ENCODE measurements at places on chromosomes 5 and 9.

GRCh38 chr9:133170716-133171115 is 7.0 kb upstream of the GBGT1 start:
- DNase-seq, result no peak

DNA sequence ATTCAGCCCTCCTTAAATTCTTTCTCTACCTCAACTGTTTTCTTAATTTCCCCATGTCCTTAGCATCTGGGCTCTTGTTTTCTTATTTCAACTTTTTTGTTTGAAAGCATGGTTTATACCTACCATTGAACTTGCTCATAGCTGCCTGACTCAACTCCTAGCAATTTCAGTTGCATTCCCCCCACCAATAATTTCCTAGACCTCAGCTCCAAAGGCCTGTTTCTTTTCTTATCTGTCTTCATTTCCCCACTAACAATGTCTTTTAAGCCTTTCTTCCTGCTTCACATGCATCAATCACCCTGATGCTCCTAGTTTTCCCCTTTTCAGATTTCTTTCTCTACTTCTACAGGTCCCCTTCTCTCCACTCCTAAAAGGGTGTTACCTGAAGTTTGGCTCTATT is 129.7 kb upstream of the PDE4D start:
- DNase-seq, result no peak

DNA sequence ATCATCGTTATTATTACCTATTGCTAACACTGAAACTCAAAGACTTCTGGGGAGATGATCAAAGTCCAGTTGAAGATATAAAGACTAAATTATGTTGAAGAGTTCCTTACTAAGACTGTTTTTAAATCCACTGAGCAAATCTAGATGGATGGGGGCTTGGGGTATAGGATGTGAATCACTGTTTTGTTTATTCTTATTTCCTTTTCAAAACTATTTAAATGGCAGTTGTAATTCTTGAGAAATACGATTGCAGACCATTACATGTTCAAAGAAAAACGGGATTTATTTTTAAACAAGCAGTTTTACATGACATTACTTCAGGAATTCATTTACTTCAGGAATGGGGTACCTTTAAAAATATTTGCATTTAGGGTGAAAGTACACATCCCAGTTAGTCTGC is 4.3 kb downstream of the RASGRF2 start:
- DNase-seq, result no peak

GRCh38 chr5:176886336-176887251 is 12.6 kb downstream of the HK3 start:
- DNase-seq, result no peak

DNA sequence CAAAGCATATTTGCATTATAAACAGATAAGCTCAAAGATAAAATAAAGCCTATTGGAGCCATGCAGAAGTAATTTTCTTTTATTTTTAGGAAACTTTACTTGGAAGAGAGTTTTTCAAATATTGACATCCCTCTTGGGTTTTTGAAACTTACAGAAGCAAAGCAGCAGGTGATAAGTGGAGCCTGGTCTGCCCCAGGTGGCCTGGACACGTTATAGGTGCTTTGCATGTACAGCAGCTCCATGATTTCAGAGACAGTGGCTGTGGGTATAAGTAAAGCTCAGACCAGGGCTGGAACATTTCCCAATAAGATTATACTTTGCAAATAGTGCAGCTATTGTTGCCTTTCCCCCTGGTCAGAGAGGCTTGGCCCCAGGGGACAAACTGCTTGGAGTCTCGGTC is 51.5 kb downstream of the CCDC192 start:
- DNase-seq, result no peak

GRCh38 chr5:89437450-89438435 is 554.8 kb upstream of the MEF2C start:
- DNase-seq, result no peak

DNA sequence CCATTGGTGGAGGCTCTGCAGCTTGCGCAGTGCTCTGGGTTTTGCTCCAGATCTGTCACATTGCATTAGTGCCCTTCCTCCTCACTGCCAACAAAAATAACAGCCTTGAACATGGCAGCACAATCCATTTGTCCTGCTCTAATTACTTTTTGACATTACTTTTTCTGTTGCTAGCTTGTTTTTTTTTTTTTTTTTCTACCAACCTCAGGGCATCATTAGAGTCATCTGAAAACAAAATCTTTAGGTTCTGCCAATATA is 117.5 kb upstream of the NR5A1 start:
- DNase-seq, result no peak

- DNase-seq, result no peak
Observed at GRCh38 chr9:117839862-117840261, 135.7 kb downstream of the TLR4 start.

DNA sequence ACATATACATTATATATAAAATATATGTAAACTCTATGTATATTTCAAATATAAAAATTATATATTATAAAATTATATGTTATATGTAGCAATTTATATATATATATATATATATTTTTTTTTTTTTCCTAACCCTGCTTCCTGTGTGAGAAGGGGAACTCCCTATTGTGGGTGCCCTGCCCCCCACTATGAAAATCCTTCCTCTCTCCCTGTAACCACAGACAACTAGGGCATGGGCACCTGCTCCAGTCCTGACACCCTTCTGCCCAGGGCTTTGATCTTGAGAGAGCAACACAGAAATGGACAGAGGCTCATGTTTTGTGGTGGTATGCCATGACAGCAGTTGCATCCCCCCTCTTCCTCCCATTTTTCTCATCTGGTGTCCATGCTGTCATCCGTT is 148.7 kb upstream of the IL12B start:
- no peak for DNase-seq

- no peak for DNase-seq
Observed at GRCh38 chr5:52605317-52606313, 182.1 kb upstream of the ITGA1 start.

- DNase-seq, result no peak
Observed at GRCh38 chr5:111697881-111698757, 58.9 kb downstream of the NREP start.

DNA sequence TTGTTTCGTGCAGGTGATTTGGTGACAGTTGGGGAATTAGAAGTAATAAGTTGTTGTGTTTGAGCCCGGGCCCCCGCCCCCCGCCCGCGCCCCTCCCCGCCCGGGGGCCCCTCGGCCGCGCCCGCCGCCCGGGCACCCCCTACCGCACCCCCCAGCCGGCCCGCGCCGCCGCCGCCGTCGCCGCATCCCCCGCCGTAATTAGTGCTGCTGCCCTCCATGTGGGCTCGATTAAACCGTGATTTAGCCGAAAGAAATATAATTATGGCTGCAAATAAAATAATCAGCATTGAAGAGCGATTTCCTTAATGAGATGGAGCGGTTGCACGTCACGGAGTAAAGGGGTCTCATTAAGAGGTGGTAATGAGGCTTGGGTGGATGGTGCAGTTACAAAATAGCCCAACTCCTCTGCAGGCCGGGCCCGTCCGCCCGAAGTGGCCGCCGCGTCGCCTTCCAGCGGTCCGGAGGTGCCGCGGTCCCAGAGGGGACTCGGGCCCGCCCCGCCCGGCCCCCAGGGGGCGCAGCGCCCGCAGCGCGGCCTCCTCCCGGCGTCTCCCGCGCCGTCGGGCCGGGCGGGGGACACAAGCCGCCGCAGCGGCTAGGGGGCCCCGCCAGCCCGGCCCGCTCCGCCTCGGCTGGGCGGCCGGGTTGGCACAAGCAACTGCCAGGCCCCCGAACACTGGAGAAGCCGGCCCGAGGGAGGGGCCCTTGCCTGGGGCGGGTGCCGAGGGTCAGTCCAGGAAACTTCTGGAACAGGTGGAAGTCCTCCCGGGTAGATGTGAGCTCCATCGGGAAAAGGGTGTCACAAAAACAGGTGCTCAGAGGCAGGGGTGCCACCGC is 6.9 kb upstream of the OTP start:
- DNase-seq, result no peak

DNA sequence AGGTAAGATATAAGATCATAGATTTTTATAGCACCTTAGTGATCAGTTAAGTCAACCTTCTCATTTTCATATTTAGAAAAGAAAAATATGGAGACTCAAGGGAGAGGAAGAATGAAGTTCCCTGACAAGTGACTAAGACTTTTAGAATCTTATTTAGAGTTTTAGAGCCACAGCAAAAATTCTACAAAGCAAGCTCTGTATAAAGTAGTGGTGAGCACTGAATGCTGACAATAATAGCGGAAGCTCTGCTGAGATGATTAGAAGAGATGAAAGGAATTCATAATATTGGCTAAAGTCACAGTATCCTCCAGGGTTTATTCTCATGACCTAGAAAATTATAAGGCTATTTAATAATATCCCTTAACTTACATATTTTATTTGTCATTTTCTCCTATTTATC is 316.0 kb downstream of the PDE4D start:
- no peak for DNase-seq

GRCh38 chr9:121767171-121767769 is 115.8 kb downstream of the DAB2IP start:
- DNase-seq, result no peak

- no peak for DNase-seq
Observed at GRCh38 chr5:52751137-52751536, 36.6 kb upstream of the ITGA1 start.

- no peak for DNase-seq
Observed at GRCh38 chr9:76868897-76869296, 37.0 kb downstream of the PRUNE2 start.

DNA sequence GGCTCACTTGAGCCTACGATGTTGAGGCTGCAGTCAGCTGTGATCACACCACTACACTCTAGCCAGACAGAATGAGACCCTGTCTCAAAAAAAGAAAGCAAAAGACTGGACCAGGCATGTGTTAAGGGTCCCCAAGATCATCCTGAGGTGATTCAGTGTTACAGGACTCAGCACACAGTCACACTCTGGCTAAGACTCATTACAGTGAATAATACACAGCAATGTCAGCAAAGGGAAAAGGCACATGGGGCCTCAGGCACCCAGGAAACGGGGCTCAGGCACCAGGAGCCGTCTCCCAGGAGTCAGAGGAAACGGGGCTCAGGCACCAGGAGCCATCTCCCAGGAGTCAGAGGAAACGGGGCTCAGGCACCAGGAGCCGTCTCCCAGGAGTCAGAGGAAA is 39.2 kb upstream of the NRARP start:
- no peak for DNase-seq

- DNase-seq, result no peak
Observed at GRCh38 chr5:149904293-149904886, 40.2 kb downstream of the PDE6A start.

GRCh38 chr5:174318578-174318977 is 273.1 kb downstream of the NSG2 start:
- no peak for DNase-seq

DNA sequence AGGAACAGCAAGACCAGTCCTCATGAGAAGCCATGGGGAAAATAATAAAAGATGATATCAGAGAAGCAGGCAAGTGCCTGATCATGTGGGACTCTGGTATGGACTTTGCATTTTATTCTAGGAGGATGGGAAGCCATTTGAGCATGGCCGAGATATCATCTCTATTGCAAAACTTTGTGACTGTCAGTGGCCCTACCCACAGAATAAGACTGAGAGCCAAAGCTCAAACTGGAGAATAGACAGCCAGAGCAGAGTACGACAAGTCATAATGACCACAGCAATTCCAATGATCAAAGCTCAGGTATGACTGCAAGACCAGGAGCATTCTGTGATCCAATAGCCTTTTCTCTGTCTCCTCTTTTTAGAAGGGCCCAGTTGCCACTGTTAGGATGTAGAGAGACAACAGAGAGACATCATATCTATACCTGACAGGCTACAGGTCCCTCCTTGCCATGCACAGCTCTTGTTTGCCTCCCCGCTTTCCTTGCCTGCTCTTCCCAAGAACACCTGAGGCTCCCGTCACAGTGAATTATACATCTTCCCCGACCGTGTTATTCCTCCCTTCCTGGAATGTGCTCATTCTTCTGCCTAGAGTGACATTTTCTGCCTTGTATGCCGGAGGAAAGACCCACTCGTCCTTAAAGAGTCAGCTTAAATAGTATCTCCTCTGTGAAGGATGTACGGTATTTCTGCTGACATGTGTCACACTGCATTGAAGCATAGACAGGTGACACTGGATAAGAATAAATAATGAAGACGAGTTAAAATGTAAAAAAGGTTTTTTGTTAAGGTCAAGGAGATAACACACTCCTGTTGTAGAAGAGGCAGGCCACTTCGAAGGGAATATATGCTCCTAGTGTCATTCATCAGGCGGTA is 248.7 kb upstream of the MAP3K1 start:
- no peak for DNase-seq

DNA sequence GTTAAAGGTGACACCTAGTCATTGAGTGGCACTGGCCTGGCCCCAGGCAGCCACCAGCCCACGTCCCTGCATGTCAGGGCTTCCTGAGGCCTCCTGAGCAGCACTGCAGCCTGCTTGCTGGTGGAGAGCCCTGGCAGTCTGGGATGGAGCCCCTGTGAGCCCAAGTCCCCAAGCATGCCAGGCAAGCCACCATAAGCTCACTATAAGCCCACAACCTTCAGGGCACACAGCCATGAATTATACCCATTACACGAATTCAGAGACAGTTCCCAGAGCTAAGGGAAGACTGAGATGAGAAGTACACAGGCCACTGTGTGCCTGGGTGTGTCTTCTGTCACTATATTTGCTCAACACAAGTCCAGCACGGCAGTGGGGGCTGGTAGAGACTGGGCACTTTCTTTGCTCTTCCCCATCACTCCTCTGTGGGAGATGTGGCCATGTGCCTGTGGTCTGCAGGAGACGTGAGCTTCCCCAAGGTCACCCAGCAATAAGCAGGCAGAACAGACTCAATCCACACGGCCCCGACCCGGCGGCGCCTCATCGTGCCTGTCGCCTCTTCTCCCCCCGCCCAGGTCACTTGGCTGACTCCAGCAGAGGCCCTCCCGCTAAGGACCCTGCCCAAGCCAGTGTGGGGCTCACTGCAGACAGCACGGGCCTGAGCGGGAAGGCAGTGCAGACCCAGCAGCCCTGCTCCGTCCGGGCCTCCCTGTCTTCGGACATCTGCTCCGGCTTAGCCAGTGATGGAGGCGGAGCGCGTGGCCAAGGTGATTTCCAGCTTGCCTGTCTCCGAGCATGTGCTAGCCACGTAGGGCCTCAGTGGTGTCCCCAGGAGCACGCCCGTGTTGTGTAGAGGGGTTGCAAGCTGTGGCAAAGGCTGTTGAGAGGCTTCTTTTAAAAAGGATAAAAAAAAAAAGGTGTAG is 114.8 kb downstream of the WNK2 start:
- no peak for DNase-seq

- DNase-seq, result no peak
Observed at GRCh38 chr9:5698810-5699556, 70.1 kb downstream of the RIC1 start.

DNA sequence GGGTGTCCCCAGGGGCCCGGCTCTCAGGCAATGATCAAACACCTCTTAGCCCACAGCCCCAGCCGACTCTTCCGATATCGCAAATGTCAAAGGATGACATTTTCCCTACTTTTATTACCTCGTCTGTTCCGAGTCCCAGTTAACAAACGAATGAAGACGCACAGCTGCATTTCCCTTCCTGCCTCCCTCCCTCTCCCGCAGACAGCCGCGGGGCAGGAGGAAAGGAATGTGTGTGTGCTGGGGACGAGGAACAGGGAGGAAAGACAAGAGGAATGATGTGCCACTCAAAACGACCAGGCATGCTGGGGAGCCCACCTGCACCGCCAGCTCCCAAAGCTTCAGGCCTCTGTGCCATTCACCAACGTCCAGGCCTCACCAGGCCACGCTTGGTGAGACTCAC is 125.9 kb upstream of the SARDH start:
- DNase-seq, result no peak

Measured in CD4-positive, alpha-beta T cell (primary cell).